ENCODE measurements at places on chromosomes 2 and 18.

DNA sequence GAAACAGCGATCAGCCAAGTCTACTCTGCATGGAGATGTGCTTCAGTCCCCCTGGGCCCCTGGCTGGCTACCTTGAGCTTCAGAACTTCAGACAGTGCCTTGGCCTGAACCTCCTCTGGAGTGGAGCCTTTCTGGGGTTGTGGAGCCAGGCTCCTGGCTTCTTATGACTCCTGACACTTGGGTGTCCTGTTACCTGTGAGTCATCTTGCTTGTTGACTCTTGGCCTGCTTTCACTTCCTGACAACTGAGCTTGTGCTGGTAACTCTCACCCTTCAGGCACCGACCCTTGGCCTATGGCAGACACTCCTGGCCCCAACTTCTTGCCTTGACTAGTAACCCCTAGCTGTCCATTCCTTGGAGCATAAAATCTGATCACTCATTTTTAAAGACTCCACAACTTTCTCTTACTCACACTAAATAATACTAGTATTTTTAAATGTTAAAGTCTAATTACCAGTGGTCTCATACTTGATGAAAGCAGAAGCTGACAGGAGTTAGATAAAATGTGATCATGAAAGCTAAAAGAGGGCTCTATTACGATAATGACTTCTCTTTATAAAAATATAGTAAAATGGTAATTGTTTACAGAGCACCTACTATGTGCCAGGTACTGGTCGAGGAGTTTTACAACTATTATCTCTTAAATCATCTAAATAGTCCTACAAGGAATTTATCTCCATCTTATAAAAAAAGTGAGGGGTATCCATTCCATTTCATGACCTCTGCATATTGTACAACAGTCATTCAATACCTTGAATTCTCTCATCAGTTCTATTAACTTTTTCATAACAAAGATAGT lies 46.3 kb upstream of the VIT start:
- DNase-seq: no peak

- peak; percentile 36 for DNase-seq
Measured at GRCh38 chr2:170324640-170325046, 146.7 kb downstream of the MYO3B start.

DNA sequence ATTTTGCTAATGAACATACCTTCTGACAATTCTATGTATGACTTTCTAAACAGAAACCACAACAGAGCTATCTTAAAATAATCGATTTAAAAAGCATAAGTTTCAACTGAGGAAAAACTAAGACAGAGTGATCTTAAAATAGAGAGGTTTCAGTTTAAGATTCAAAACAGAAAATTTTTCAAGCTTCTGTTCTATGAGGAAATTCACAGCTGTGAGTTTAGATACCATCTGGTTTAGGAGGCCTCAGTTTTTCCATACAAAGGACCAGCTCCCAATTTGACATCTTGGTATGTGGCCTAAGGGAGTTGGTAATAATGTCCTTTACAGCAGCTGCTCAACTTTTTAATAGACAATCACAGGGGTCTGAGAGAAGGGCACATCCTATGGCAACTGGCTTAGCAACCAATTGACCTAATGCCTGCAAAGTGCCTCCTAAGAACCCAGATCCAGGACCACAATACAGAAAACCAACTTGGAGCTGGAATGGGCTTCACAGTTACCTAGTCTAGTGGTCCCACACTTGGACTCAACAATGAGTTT lies 39.7 kb downstream of the MDH1 start:
- DNase-seq: no peak

DNA sequence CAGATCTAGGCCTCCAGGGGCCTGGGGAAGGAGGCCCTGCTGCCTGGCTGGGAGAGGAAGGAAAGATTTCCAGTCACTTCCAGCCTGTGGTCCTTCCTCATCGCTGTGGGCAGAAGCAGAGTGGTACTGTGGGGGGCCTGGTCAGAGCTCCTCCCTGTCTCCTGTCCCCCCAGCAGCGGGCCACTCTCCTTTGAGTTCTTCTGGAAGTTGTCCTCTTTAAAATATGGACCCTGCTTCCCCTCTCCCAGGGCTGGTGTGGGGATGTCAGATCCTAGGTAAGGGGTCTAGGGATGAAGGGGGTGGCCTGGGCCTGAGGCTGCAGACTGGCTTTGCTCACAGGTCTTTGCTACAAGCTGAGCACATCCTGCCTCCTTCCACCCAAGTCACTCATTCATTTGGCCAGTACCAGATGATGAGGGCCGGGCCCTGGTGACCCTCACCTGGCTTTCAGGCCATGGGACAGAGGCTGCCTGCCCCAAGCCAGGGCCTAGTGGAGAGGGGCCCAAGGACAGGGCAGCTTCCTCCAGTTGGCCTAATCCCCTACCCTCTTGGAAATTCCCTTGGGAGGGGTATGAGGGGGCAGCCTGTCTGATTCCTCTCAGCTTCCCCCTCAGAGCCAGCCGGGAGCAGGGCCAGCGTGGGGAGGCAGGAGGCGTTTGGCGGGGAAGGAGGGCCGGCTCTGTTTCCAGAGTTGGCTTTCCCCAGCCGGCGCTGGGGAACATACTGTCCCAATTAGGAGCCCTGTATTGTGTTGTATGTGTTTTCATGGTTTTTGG lies 231.9 kb downstream of the DYSF start:
- DNase-seq: no peak

- no peak for DNase-seq
Measured at GRCh38 chr18:70426818-70427217, 138.0 kb downstream of the SOCS6 start.

- no peak for DNase-seq
Measured at GRCh38 chr2:96921561-96922319, 51.9 kb upstream of the SEMA4C start.

GRCh38 chr2:46294176-46294836 lies 2.9 kb upstream of the EPAS1 start:
- no peak for DNase-seq

DNA sequence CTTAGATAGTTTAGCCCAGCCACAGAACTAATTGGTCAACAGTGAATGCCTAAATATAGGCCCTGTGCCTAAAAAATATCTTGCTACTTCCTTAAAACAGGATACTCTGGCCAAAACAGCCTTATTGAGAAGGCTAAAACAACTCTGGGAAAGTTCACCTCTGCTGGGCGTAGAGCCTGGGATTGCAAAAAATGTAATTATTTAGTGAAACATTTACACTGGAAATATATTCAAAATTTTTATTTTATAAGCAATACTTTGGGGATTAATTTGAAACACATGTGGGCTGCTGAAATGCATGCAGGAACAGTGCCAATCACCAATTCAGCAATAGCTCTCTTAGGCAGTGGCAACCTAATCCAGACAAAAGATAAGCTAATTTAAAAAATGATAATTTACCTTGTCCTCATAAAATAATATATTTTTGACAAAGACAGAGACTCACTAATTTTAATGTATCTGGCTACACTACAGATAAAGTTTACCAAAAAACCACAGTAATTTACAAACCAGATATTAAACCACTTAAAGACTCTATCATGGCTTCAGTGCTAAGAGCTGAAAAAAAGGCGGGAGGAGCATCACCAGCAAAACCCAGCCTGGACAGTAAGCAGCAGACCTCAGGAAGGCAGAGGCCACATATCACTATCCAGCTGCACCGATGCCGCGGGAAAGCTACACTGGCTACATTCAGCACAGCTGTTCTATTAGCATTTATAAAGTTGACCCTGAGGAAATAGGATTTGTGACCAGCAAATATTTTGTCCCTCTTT lies 18.5 kb downstream of the TRAK2 start:
- no peak for DNase-seq

DNA sequence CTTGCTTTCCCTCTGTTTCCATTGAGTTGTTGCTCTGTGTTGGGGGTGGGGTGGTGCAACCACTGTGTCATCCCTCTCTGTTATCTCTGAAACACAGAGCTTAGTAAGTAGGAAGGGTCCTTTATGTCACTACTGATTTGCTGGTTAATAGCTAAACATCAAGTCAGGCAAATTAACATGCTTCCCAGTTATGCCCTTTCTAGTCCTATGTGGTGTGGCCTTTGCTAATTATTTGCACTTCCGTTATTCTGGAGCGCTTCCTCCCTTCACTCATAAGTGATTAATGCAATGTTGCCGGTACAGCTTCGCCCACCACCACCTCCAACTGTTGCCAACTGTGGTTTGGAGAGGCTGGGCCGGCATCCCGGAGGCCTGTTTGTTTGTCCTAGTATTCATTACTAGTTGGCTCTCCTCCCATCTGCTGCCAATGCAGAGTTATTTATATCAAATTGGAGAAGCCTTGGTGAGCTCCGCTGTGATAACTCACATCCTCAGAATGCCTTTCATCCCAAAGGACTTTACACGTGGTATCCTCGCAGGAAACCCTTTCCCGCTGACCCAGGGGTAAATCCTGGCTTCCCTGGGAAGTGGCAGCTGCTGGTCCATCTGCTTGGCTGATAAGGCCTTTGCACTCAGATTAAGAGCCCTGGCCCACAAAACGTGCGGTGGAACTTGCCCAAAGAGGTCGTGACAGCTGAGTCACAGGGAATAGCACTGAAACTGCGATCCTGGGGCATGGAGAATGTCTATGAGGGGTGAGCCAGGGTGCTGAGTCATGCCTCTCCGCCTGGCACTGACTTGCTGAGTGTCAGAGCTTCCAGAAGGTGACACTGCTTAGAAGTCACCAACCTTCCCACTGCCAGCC lies 72.0 kb upstream of the ZCCHC2 start:
- no peak for DNase-seq

DNA sequence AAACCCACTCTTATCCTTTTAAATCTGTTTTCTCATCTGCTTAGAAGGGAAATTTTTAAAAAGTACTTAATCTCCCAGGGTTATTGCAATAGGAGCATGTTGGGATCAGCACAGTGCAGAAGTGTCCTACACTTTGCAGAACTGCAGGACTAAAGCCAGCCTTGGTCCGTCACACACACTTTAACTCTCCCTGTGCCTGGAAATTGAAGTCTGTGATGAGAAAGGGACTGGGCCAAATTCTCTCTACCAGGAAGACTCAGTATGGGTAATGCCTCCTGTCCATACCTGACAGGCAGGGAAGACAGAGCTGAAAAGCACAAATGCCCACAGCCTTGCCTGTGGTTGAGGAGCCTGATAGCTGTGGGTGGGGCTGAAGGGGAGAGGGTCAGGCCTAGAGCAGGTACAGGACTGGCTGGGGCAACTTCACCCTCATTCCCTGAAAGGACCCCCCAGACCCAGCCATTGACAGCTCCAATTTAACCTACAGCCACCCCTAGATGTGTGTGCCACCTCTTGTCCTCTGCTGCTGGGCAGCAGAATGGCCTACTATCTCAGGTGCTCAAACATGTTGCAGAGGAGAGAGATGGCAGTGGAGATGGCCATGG lies 377.2 kb upstream of the KLHL29 start:
- DNase-seq: no peak

- DNase-seq: no peak
Measured at GRCh38 chr18:48811401-48811800, 139.4 kb downstream of the SMAD7 start.

- DNase-seq: no peak
Measured at GRCh38 chr2:195022508-195022830, 634.6 kb upstream of the SLC39A10 start.

- no peak for DNase-seq
Measured at GRCh38 chr2:126900646-126901319, 2.1 kb downstream of the TEX51 start.

DNA sequence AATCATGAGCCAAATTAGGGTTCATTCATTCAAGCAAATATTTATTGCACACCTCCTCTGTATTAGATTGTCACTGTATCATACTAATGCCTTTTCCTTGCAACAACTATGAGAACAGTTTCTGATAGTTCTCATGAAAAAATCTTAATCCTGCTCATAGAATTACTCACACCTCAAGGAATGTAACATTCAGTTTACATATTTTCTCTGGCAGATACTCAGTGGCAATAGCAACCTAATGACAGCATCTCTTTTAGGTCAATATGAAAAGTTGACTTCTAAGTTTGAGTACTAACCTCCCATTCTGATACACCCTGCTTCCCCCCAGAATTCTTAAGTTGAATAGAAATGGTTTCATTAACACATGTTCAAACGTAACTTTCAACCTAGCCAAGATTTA lies 132.0 kb downstream of the VWC2L start:
- DNase-seq: no peak

DNA sequence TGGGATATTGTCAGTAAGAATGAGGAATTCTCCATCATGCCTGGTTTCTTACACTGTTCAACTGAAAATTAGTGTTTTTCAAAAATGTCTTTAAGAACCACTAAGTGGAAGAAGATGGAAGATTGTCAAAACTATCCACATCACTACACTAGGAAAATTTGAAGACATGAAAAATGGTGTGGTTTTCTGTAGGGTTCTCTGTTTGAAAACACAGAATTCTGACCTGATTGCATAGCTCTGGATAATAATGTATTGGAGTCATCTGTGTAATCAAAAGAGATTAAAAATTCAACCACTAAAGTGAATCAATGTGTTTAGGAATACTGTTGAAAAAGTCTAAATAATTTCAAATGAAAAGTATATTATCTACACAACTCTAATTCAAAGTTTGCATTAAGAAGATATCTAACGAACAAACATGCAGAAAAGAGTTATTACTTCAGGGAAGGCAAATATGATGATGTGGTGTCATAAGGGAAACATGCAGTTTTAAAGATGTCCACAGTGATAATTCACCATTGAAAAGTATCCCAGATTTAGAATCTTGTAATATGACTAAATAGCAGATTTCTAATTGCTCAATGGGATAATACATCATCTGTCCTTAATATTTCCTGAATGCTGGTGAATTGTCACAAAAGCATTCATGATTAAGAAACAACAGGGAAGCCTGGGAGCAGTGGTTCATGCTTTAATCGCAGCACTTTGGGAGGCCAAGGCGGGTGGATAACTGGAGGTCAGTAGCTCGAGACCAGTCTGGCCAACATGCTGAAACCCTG lies 116.9 kb downstream of the ERBB4 start:
- no peak for DNase-seq

- no peak for DNase-seq
Measured at GRCh38 chr2:134287323-134287722, 33.5 kb downstream of the MGAT5 start.

GRCh38 chr2:235981631-235982030 lies 186.6 kb downstream of the GBX2 start:
- DNase-seq: no peak

DNA sequence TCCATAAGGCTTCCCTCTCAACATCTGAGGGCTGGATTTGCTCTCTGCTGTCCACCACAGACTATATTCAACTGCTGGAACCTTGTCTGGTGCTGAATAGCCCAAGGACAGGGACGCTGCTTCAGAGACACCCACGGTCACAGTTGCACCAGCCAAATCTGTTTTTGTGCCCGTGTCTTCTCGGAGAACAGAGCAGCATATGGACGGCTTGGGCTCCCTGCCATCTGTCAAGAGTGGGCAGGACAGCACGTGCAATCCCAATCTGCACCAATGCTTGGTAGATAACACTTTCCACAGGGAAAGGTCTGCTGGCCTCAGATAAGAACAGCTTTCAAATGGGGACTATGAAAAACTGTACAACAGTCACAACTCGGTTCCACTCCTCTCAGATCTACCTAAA lies 466.1 kb downstream of the TGIF1 start:
- DNase-seq: no peak

DNA sequence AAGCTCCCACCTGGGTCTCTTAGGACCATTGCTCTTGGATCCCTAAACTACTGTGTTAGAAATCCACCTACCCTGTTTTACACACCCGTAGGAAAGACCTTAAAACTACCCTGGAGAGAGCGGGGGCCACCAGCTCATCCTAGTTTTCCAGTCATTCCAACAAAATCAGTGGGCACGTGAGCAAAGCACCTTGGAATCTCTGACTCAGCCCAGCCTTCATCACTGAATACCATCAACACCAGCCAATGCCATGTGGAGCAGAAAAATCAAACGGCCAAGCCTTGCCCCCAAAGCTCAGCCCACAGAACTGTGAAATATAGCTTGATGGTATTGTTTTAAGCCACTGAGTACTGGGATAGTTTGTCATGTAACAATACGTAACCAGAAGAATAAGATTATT lies 449.7 kb upstream of the CHAC2 start:
- no peak for DNase-seq

- no peak for DNase-seq
Measured at GRCh38 chr2:179909845-179910734, 48.7 kb upstream of the ZNF385B start.
